Stimulated activated naive CD8-positive, alpha-beta T cell treated with anti-CD3 and anti-CD28 coated beads, Interleukin-15, amount 100 ng/mL, for 72 hours (primary cell): ENCODE measurements at places on chromosomes 11 and 22.

DNA sequence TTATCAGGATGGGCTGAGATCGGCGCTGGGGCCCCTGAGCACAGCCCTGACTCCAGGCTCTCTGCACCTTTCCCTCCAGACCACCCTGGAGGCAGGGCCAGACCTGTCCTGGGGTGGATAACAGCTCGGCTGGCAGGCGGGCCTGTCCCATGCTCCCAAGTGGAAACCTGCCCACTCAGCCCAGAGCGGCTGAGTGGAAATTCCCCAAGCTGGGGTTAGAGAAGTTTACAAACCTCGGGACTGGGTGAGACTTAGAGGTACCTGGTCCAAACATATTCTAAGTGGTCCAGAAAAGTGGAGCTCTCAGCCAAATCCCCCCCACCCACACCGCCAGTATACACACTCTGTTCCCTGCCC is 4.8 kb upstream of the FXYD2 start:
- no peak for DNase-seq

DNA sequence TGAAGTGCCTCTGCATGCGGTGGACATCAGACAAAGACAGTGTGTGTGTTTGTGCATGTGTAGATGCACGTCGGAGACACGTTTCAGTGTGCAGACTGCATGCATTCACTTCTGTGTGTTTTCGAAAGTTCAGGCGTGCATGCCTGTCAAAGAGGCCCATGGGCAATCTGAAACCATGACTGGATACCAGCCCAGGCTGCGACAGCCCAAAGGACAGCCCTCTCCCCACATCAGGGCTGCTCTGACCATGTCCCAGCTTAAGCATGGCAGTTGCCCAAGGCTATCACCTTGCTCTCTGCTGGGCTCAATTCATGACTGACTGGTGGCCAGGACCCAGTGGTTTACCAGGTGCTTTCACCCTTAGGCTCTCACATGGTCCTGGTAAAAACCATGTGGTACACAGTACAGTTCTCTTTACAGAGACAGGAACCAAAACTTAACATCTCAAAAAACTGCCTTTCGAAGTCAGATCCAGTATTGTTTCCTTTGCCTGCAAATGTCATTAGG is 423.7 kb upstream of the CADM1 start:
- DNase-seq: no peak

GRCh38 chr11:36790526-36790925 is 192.5 kb upstream of the RAG2 start:
- DNase-seq: no peak

- DNase-seq: no peak
These were observed 18.2 kb downstream of the EPS8L2 start for GRCh38 chr11:724049-724777.

GRCh38 chr11:91869686-91870085 is 354.9 kb upstream of the FAT3 start:
- DNase-seq: no peak

DNA sequence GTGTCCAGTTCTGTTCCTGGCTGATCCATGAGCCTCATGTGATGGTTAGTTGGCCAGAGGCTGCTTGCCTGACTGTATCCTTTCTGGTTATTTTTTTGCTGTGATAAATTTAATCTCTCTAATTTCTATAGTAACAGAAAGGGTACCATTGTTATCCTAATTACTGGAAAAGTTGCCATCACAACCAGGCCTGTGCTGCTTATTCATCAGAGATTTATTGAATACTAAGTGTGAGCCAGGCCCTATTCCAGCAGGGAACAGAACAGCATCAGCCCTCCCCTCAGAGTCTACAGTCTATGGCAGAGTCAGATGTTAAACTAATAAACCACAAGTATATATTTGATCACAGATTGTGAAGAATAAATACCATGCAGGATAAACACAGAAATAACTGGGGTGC is 86.8 kb downstream of the DEPDC5 start:
- DNase-seq: no peak

DNA sequence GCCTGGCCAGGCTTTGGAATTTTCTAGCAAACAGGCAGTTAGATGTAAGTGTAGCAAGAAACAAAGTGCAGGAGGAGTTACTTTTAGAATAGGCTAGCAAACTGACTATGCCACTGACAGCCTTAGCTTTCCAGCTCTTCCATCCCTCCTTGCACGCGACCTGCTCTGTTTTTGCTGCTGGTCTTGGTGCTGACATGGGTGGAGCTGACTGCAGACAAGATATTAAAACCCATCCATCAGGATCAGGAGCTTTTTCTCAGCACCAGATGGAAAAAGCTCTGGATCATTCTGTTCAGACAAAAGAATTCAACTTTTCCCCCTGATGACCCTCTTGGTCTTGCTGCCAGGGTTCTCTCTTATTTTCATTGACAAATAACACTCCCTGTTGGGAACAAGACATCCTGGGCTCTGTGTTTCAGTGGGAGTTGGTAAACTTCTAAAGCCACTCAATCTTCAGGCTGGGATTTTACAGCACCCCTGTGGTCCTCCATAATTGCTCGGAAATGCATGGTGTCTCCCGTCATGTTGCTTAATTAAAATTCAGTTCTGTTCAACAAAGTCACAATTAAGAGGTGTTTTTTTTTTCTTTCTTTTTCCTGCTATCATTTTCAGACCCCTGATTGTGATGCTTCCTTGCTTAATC is 240.0 kb upstream of the LARGE1 start:
- DNase-seq: no peak

DNA sequence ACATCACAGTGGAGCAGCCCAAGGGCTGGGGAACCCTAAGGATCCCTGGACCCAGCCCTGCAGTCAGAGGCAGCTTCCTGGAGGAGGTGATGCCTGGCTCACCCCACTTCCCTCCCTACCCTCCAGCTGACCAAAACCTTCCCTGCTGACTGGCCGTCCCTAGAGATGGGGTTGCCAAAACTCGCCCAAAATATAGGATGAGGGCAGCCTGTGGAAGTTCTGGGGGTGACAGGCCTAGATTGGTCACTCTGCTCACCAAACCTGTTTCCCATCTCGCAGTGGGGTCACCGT is 35.0 kb upstream of the PPARA start:
- DNase-seq: no peak

DNA sequence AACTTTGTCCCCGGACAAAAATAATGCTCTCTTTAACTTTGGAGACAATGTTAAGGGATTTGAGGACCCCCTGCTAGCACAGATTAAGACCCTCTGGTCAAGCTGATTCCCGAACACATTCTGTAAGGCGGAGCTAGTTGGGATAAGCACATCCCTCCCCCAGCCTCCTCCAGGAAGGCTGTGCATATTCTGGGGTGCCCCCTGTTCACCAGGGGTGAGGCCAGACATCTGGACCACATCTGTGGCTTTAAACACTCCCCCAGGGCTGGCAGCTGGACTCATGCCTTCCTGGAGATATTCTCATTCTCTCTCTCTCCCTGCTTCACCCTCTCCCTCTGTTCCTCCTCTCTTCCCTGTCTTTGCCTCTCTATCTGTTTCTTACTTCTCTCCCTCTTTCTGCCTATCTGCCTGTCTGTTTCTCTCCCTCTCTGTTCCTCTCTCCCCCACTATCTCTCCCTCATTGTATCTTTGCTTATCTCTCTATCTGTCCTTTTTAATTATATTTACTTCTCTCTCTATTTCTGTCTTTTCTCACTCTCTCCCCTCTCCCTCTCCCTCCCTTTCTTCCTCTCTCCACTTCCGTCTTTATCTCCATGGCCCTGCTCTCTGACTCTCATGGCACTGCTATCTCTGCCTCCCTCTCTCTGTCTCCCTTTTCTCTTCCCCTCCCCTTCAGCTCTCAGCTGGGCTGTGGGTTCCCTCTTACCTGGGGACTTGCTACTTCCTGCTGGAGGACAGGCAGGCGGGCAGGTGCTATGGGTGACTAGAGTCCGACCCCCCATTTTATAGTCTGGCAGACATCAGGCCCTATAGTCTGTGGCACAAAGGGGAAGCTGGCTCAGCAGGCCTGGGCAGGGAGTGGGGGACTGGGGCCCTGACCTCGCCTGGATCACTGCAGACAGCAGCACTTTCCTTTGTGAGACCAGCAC is at the start of gene CRYBB1:
Gene CRYBB1 (minus strand): TSS at position 757 of the 929 bp plus-strand sequence. CDS start 1,708 bp downstream, outside the sequence.
- DNase-seq: no peak

DNA sequence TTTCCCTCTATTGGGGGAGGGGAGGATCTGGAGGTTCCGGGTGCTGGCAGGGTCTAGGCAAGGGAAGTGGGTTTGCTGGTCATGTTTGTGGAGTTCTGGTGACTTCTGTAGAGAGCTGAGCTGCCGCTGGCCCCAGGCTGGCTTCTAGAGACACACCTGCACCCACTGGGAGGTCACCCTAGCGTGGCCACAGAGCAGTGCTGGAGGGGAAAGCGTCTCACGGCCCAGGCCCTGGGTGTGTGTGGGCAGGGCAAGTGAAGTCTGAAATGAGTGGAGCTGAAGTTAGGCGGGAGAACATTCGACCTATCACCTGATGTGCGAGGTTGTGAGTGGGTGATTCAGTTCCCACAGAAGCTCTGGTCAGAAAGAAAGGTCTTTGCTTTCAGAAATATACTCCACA is 27.9 kb downstream of the SMIM38 start:
- no peak for DNase-seq

DNA sequence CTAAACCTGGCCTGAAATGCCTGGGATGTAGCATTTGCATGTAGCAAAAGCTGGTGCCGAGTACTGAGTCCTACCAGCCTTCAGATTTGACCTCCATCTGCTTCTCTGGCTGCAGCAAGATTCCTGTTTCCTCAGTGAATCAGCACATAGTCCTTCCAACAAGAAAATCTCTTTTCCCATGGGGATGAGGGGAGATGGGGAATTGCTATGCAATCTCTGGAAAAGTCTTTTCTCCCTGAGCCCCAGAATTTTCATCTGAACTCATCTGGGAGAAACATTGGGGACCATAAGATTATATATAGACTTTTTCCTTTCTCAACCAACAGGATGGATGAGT is 32.0 kb upstream of the YWHAH start:
- no peak for DNase-seq

GRCh38 chr11:120032766-120033390 is 105.0 kb downstream of the TRIM29 start:
- DNase-seq: no peak

DNA sequence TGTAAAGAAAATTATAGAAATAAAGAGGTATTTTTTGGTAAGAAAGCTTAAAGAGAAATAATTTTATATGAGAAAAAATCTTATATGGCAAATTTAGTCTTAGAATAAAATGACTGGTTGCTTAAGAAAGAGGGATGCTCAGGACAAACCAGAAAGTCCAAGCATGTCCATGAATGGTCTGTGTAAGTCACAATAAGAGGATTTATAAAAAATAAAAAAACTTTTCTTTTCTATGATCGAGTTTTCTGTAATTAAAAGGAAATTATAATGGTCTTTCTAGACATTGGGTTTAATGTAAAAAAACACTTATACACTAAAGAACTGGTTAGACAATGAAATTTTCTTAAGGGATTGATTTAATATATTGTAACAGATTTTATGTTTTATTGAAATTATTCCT is 819.6 kb downstream of the TBC1D22A start:
- no peak for DNase-seq

- DNase-seq: no peak
These were observed 6.9 kb upstream of the VPS37C start for GRCh38 chr11:61168042-61168688.

DNA sequence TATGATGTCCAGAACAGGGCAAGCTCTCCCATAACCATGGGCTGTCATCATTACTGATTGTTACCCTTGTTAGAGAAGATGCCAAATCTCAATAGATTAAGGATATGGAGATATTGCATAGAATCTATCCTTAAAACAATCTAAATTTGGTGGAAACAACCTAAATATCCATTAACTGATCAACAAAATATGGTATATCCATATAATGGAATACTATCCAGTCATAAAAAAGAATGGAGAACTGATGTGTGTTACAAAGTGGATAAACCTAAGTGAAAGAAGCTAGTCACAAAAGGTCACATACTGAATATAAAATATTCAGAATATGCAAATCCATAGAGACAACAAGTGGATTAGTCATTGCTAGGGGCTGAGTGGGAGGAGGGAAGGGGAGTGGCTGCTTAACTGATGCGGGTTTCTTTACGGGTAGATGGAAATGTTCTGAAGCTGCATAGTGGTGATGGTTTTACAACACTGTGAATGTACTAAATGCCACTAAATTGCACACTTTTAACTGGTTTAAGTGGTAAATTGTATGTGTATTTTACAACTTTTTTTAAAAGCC is 36.1 kb upstream of the SMCO4 start:
- no peak for DNase-seq

- DNase-seq: no peak
These were observed 7.4 kb downstream of the MED15 start for GRCh38 chr22:20514658-20515406.

DNA sequence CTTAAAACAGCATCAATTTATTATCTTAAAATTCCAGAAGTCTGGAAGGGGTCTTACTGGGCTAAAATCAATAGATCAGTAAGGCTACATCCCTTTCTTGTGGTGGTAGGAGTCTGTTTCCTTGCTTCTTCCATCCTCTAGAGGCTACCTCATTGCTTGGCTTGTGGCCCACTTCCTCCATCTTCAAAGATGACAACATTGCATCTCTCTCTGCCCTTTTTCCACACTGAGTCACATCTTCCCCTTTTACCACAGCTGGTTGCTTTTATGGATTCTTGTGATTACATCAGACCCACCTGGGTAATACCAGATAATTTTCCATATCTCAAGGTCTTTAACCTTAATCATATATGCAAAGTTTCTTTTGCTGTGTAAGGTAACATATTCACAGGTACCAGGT is 60.9 kb downstream of the GRIA4 start:
- no peak for DNase-seq

DNA sequence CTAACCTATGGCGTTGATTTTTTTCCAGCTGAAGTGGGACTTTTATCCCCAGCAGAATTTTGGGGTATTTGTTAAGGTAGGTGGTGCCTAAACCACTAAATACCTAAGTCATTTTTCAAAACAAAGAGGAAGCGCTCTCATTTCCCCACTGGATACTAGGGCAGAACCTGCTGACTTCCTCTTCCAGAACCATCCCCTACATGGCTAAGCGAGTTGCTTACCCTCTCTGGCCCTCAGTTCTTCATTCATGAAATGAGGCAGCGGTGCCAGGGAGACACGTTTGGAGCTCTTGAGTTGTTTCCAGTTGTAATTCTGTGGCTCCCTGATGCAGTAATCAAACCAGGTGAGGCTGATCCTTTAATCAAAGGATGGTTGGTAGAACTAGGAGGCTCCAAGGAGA is 10.0 kb upstream of the MTMR3 start:
- DNase-seq: no peak

- DNase-seq: no peak
These were observed 128.3 kb downstream of the NTM start for GRCh38 chr11:131498631-131499160.

DNA sequence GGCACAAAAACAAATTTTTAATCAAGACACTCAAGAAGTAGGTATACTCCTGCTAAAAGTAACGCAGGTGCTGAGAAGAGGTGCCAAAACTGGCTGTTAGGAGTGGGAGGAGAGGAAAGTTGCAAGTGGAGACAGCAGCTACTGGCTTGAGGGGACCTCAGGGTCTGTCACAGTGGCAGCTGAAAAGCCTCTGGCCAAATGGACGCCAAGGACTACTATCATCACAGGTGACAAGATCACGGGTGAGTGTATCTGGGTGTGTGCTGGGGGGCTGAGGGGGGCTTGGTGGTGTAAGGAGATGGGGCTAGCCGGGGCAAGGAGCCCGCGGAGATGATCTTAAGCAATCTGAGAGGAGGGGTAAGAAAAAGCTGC is 687 bp downstream of the ZNF202 start:
- no peak for DNase-seq

GRCh38 chr11:15818132-15818842 is 538.1 kb downstream of the SOX6 start:
- DNase-seq: no peak

GRCh38 chr11:81135570-81135969 is 1598.1 kb downstream of the FAM181B start:
- no peak for DNase-seq
